Substantia nigra (tissue), 51 donors: ENCODE measurements at places on chromosomes 3 and 15.

DNA sequence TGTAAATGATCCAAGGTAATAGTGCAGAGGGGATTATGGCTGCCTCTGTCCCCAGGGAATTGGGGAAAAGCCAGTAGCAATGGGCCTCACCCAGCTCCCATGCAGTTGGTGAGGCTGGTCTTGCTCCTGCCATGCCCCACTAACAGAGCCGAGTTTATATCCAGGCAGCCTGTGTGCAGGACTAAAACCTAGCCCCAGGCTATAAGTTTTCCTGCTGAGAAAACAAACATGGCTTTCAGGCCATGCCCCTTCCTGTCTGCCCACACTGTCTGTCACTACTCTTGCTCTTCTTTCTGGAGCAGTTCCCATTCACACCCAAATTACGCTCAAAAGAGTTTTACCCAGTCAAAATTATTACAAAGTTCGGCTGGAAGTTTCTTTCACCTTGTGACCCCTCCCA is 73.5 kb upstream of the SPATA16 start:
- no peak for DNase-seq

DNA sequence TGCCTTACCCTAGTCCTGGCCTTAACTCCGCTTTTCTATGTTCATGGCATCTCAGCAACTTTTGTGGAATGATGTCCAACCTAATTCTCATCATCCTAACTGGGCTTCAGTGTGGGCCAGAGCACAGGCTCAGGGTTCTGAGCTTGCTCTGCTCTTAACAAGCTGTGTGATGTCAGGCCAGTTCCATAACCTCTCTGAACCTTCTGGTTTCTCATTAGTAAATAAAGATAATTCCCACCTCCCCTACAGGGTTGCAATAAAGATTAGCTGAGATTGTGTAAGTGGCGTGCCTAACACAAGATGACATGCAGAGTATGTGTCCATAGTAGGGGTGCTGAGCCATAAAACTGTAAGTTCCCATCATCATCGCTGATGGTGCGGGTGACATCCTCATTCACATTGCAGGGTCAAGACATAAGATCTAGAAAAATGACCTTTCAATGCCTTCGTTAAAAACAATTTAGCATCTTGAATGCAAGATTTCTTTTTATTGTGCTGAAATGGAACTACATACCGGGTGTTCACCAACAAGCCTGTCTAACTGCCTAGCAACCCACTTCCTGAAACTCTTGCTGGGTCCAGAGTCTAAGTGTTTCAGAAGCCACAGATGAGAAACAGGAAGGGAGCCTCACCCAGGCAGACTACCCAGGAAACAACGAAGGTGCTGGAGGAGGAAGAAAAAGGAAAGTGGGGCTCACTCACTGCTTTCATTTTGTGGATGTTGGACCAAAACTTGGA is 36.2 kb downstream of the CDCP1 start:
- DNase-seq, result no peak

GRCh38 chr15:42137461-42138261 is 18.8 kb downstream of the PLA2G4F start:
- no peak for DNase-seq

- no peak for DNase-seq
Observed at GRCh38 chr15:52104532-52105004, 8.0 kb downstream of the BCL2L10 start.

DNA sequence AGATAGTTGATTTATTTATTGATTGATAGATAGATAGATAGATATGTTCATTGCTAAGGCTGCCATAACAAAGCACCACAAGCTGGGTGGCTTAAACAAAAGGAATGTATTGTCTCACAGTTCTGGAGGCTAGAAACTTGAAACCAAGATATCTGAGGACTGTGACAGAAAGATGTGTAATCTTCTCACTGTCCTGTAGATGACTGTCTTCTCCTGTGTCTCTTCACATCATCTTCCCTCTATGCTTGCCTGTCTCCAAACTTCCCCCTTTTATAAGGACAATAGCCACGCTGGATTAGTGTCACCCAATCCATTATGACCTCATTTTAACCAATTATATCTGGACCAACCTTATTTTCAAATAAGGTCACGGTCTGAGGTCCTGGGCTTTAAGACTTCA is 40.9 kb downstream of the GNB4 start:
- DNase-seq, result no peak

GRCh38 chr3:133924041-133924440 is 28.4 kb upstream of the RAB6B start:
- DNase-seq, result no peak

DNA sequence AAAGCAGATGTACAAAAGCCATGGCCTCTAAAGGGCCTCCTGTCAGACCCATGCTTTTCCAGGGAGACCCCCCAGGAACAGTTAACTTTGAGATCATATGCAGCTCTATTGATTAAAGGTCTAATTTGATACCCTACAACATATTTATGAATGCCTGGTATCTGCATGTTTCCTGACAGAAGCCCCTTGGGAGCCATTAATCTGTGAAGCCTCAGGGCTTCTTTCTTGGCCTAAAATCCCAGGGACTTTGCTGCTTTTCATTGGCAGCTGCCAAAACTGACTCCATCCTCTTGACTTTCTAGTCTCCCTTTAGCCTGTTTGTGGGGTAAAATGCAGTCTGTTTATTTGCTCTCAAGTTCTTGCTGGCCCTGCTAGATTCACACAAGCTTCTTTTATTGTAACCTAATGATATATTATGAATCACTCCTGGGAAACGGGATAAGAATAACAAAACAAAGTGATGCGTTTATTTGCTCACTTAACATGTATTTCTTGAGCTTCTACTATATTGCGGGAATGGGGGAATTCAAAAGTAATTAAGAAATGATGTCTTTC is 257.0 kb downstream of the LSAMP start:
- no peak for DNase-seq
